Skeletal muscle cell (primary cell): ENCODE measurements at places on chromosomes 16 and 17.
A peak's percentile ranks its signal among the peaks of the same experiment; 100 is the strongest.

GRCh38 chr16:62225675-62226074 lies 189.4 kb upstream of the CDH8 start:
- no peak for DNase-seq

DNA sequence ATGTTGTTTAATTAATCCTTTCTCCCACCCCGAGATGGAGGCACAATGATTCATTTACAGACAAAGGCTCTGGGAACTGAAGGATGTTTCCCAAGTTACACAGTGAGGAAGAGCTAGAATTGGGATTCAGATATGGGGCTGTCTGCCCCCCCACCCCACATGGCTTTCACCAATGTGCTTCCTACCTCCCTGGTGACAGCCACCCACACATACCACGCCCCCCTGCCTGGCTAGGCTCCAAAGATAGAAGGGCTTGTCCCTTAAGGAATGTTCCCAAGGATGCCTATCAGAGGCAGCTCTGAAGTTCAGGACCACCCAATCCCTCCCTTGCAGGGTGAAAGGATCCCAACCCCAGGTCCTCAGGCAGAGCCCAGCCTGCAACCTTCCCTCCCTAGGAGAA lies 32.9 kb downstream of the CFAP20 start:
- no peak for DNase-seq

DNA sequence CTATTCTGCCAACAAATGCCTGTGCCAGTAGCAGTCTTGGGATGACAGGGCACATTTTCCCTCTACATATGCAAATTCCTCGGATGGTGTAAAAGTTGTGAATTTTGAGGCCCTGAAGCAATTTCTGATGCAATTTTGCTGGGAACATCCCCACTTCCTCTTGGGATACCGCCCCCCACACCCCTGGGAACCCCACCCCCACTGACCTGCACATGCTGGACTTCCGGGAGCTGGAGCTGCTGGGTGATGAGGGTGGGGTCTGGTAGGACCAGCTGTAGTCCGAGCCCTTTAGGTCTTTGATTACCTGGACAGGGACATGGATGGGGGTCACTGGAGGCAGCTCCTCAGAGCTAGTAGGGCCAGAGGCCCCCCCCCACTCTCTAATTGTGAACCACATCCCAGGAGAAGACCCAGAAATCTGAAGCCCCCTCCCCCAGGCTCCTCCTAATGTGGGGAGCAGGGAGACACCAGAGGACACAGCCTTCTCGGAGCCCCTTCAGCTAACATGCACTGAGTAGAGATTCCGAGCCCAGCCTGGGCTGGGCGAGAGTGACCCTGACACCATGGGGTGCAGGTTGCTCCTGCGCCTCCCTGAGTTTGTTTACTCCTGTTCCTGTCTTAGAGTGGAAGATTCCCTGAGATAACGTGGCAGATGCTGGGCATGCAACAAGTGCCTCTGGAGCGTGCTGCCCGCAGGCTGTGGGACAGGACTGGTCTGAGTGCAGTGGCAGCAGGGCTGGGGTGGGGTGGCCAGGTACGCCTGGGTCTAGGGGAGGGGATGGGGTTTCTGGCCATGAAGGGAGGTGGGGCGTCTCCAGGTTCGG lies 9.0 kb downstream of the MTSS2 start:
- no peak for DNase-seq

DNA sequence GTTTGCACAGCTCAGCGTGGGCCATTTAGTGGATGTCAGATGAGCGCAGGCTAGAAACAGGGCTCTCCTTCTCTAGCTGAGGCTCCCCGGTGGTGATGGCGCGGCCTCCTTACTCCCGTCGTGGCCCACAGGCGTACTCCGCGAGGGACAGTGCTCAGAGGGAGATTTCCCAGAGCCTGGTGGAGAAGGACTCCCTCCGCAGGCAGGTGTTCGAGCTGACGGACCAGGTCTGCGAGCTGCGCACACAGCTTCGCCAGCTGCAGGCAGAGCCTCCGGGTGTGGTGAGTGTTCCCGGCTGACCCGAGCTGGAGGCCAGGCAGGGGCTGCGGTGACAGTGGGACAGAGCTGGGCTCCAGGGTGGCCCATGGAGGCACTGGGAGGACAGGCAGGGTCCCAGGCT lies 21.4 kb downstream of the CARD14 start:
- DNase-seq: no peak

DNA sequence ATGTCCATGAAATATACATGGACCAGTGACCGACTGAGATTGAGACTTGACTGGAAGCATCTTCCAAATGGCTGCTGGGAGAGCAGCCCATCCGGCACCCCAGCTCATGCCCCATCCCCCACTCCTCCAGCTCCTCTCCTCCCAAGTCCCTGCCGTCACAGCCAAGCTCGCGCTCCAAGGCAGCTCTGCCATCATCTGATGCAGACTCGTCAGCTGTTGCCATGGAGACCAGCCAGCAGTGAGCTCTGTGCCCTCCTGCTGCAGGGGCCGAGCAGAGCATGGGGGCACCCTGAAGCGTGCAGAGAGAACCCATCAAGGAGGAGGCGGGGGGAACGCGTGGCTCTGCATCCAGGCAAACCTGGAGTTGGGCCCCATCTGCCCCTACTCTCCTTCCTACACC lies 74.5 kb upstream of the TNRC6C start:
- no peak for DNase-seq

DNA sequence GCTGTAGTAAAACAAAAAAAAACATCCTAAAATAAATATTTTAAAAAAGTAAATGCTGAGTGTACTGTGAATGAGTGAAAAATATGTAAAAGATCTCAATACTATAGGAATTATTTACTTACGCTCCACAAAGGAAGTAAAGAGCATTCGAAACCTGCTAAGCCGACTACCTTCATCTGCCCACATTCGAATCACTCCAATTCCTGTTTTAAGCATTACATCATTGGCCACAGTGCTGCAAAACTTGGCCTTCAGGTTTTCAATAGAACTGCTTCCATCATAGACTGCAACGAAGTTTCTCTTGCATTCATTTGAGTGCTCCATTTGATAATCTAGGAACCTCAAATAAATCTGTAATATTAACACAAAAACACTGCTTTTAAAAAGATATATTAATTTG lies 34.4 kb downstream of the NETO2 start:
- DNase-seq: no peak

GRCh38 chr17:61128661-61129115 lies 271.0 kb upstream of the TBX2 start:
- DNase-seq: peak; percentile 29

DNA sequence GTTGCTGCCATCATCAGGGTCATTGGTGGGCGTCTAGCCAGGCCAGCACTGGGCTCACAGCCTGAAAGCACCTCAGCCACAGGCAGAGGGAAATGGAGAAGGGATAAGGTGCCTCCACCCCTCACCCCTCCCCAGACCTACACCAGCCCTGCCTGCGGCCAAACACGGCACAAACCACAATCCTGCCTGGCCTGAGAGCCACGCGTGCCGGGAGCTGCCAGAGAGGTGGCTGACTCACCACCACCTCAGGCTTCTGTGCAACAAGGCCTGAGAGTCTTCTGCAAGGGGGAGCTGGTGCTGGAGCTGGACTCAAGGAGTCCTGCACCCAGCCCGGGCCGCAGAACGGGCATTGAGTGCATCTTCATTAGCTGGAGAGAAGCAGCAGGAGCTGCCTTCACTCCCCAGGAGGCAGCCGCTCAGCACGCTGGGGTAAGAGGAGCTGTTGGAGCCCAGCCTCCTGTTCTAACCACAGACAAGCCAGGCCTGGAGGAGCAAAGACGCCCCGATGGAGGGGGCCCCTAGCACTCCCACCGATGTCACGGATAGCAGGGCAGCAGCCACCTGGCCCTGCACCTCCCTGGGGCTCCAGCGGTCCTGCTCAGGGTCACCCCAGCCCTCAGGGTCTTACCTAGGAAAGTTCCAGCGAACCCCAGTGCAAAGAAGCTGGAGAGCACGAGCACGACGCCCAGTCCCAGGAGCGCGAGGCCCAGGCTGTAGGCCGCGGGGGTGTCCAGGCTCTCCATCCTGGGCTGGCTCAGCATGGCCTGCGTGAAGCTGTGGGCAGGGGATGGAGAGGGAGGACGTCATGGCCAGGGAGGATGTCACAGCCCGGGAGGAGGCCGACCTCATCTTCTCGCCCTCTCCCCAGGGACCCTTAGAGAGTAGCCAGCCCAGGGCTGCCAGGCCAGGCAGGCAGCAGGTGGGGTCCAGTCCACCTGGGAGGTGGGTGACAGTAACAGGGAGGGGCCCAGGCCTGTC lies 16.0 kb upstream of the RASD1 start:
- DNase-seq: peak; percentile 83

DNA sequence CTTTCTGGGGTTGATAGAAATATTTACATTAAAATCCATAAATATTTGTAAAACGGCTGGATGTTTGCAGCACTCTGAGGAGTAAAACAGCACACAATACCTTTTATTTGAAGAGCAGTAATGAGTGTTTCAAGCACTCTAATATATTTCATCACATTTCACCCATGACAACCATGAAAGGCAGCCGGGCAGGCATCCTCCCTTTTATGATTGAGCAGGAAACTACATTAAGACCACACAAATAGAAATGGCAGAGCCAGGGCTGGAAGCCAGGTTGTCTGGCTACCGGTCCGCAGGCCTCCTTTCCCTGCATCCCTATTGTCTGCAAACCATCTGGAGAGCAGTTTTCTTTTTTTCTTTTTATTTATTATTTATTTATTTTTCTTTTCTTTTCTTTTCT lies 23.1 kb upstream of the GPRC5C start:
- no peak for DNase-seq

DNA sequence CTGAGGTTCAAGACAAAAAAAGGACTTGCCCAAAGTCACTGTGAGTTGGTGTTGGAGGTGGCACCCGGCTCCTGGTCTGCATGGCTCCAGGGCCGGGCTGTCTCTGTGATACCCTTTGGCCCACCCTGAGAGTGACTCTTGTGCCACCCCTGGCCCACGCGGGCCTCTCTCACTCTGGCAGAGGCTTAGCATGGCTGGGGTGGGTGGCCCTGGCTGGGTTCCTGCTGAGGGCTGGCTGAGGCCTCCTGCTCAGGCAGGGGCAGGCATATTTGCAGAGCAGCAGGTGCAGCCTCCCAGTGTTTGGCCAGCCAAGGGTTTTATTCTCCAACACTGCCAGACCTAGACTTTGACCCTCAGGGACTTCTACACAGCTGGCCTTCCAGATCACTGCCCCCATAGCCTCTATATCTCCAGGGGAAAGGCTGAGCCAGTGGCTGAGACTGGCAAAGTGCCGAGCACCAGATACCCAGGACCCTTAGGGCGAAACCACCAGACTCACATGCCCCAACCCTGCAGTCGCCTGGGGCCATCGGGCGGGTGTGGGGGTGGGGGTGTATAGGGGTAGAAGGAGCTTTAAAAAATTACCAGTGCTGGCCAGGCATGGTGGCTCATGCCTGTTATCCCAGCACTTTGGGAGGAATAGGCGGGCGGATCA lies 21.5 kb upstream of the ADGRG1 start:
- no peak for DNase-seq

GRCh38 chr16:67884684-67885083 lies at the start of gene NRN1L:
Gene NRN1L (plus strand): TSS chr16:67884885. CDS start chr16:67884904, 19 bp downstream.
- DNase-seq: peak; percentile 66

DNA sequence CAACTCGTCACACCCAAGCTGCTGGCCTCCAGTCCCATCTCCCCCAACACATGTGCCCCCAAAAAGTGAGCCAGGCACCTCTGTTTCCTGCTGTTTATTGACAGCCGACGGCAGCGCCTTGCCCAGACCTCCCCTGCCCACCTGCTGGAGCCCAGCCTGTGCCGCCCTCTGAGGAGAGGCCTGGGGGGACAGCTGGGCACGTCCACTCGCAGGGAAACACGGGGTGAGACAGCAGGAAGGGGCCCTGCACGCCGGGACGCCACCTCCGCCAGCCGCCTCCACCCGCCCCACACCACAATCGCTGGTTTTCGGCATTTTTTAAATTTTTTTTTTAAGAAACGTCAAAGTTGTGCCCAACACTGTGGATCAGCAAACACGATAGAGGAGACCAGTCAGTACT lies 19.3 kb downstream of the CASKIN1 start:
- no peak for DNase-seq

GRCh38 chr16:27363797-27364196 lies 38.2 kb upstream of the IL21R start:
- DNase-seq: no peak

- no peak for DNase-seq
These were observed 1.2 kb upstream of the CYB5B start for GRCh38 chr16:69423189-69423588.

DNA sequence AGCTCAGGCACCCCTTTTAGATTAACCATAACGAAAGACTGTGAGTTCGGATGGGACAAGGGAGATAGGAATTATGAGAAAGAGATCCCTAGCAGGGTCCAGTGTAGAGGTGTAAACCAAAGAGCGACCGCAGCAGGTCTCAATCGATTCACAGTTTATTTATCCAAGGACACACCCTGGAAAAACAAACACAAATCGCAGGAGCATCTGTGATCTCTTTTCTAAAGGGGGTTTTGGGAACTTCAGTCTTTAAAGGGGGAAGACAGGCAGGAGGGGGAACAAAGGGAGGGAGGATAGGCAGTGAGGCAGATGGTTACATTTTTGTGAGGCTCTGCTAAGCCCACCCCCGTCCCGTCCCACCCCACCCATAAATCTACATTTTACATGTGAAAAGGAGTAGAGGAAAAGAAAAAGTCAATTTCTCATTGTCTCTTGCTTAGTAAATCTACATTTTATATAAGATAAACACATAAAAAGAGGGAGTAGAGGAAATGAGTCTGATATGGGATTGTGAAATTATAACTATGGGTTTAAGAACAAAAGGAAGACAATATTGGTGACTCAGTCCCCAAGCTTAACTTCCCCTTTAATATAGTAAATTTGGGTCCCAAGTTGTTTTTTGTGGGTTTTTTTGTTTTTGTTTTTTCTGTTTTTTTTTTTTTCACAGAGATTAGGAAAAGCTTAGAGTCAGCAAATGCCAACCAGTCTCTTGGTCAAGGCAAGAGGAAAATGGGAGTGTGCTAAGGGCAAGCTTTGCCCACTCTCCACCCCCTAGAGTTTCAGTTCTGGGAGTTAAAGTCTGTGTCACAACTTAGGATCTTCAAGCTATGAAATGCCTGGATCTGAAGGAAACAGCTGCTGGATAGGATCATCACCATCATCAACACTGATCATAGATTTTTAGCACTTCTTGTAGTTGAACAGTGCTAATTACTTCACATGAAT lies 160.9 kb upstream of the CDH5 start:
- DNase-seq: no peak

- DNase-seq: no peak
These were observed 158.8 kb upstream of the LHX1 start for GRCh38 chr17:36778448-36778847.

- DNase-seq: no peak
These were observed 29.3 kb upstream of the TNFRSF13B start for GRCh38 chr17:17001076-17001777.
